ENCODE measurements at places on chromosomes 6 and 20.

DNA sequence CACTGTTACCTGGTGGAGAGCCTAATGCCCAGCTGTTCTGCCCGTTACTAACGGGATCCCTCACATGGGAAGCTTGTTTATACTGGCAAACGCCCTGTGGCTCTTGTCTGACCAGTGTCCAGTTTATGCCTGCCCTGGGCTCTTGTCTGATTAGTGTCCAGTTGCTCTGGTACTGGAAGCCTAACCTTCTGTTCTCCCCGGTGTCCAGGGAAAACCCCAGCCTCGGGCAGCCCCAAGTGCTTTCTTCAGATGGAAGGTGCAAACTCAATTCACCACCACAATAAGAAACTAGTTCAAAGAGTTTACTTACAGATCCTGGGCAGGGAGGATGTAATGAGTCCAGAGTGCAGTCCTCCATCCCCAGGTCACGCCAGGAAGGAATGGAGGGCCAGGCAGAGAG is 148.4 kb downstream of the TBXT start:
- no peak for DNase-seq

- DNase-seq: no peak
These were observed 128.2 kb upstream of the SIM1 start for GRCh38 chr6:100592929-100593328.

- no peak for DNase-seq
These were observed 72.4 kb downstream of the ATG5 start for GRCh38 chr6:106253172-106253571.

DNA sequence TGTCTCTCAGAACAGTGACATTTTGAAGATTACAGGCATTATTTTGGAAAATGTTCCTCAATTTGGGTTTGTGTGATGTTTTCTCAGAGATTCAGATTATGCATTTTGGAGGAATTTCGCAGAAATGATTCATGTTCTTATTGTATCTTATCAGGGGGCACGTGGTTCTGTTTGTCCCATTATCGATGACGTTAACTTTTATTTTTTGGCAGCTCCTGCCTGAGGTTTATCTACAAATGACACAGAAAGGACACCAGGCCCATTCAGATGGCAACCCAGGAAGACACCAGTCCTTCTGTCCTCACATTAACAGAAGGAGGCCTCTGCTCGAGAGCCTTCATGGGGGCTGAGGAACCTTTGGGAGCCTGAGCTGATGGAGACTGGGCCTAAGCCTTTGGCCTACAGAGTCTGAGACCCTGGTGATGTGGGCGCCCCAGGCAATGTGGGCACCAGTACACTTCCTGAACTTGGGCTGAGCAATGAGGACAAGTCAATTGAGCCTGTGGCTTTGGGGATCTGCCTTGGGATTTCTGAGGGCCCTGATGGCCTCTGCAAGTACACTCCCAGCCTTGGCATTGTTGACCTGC is 41.2 kb upstream of the EZR start:
- DNase-seq: no peak

GRCh38 chr6:143471822-143472221 is 21.2 kb downstream of the PEX3 start:
- DNase-seq: no peak

GRCh38 chr6:24672620-24673182 is 5.8 kb downstream of the ACOT13 start:
- DNase-seq: no peak

GRCh38 chr6:43490523-43490939 is 13.2 kb downstream of the TJAP1 start:
- DNase-seq: no peak

- peak; percentile 21 for DNase-seq
These were observed 19.4 kb downstream of the ERGIC3 start for GRCh38 chr20:35561268-35561667.

DNA sequence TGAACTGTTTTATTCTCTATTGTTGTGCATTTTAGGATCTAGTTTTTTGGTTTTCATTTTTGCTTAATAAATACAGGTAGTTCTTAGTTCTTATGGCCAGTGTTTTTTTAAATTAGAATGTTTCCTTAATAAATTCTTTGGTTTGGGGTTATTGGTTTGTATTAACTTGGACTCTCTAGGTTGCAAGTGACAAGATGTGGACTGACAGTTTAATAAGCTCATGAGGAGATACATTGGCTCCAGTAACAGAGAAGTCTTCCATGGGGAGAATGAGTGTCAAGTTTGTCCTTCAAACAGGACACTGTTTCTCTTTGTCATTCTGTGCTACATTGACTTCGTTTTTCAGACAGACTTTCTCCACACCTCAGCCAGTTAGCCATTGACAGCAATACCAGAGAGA is 39.7 kb downstream of the SNX9 start:
- DNase-seq: no peak

- no peak for DNase-seq
These were observed 17.1 kb downstream of the DDX27 start for GRCh38 chr20:49236301-49236700.

DNA sequence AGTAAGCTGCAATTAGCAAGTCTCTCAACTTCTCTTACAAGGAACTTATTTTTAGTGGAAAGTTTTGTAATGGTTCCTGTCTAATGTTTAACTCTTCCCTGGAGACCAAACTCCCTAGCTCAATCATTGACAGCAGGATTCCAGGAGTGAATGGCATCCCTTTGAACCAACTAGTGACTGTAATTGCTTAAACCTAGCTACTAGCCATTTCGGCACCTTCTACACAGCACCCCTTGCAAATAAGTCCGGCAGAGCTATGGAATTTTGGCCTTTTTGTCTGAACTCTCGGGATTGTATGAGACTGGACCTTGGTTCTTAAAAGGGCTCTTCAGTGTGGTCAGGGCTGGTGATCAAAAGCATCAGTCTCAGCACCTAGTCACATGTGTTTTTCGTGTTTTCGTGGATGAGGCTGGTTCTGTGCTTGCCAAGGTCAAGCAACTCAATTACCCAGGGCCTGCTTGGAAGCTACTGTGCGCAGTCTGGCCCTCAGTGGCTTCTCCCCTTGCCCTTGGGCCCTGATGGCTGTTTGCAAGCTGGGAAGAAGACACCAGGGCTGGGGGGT is 135.3 kb upstream of the NEDD9 start:
- no peak for DNase-seq

DNA sequence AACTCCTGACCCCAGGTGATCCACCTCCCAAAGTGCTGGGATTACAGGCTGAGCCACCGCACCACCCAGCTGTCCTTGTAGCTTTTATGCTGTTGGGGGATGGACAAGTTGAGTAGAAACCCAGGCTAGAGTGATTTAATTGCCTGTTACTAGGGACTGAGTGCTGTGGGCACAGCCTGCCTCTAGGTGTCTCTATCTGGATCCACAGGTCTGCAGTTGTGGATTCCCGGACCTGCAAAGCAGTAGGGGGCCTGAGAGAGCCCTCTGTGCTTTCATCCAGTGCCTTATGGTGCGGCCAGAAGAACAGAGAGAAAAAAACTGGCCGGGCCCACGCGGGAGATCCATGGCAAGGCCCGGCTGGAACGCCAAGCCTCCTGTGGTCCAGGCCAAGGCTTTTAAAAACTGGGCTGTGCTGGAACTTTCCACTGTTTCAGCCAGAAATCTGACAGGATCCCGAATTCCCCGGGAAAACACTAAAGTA is 5.2 kb downstream of the SIRPA start:
- DNase-seq: no peak

DNA sequence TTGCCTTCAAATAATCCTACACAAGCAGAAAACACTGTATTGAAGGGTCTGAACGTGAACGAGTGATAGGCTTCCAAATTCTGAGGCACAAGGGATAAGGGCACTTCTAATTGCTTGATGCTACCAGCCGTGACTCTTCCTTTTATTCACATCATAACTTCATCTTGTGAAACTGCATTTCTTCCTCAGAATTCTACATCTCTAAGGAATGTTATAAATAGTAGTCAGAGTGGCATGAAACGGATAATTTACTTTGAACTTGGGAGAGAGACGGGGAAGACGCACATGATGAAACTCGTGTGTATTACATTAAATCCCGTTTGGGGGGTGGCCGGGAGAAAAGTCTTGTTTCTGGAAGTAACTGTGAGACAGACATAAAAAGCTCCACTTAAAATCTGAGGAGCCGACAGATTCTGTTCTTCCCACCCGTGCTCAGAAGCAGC is 754 bp downstream of the HDDC2 start:
- DNase-seq: peak; percentile 10

- DNase-seq: no peak
These were observed 12.1 kb upstream of the DDX27 start for GRCh38 chr20:49207076-49207475.

DNA sequence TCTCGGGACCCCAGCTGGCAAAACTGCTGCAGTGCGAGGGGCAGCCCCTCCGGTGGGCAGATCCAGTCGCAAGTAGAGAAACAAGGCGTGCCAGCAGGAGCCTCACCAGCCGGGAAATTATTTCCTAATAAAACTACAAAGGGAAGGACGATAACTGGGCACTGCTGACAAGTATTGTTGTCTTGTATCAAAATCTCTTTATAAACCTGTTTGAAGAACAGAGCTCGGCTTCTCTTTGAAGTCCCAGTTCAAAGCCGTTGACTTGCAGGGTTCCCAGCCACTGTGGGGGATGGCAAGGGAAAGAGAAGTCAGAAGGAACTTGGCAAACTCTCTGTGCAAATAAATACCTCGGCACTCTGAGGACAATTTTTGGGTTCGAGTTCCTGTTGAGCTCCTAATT is 504.5 kb downstream of the CD83 start:
- no peak for DNase-seq

GRCh38 chr20:59682603-59683002 is 78.3 kb downstream of the PHACTR3 start:
- no peak for DNase-seq

- DNase-seq: no peak
These were observed 195.6 kb upstream of the UST start for GRCh38 chr6:148551226-148551625.

DNA sequence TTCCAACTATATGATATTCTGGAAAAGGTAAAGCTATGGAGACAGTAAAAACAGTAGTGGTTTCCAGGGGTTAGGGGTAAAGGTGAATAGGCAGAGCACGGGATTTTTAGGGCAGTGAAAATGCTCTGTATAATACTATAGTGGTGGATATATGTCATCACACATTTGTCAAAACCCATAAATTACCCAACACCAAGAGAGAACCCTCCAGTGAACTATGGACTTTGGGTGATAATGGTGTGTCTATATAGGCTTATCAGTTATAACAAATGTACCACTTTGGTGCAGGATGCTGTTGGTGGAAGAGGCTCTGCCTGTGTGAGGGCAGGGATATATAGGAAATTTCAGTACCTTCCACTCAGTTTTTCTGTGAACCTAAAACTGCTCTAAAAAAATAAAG is 149.9 kb downstream of the GPX5 start:
- no peak for DNase-seq

- DNase-seq: no peak
These were observed 38.9 kb downstream of the CD109 start for GRCh38 chr6:73734832-73735453.

DNA sequence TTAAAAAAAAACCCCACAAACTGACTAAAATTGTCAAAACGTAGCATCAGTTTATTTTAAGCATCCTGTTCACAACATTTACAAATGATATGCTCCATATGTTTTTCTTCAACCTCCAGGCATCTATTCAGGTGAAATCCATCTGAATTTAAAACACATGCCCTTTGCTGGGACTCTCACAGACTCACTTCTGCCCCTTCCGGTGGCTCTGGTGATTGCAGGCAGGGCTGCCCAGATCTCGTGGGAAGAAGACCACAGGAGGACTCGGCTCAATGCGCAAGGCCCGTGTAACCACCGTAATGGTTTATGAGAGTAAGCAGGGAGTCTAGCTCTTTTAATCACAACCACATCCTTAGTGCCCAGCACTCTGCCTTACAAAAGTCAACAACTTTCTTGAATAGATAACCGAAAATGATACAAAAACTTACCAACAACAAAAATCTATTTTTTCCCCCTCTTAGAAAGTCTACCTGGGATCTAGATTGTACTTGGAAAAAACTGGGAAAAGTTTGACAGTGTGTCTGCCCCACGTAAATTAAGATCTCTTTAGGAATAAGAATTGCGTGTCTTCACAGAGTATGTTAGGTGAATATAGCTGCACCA is 139.1 kb downstream of the KIF16B start:
- DNase-seq: peak; percentile 38

GRCh38 chr6:137200288-137200687 is 18.9 kb downstream of the IFNGR1 start:
- DNase-seq: no peak

DNA sequence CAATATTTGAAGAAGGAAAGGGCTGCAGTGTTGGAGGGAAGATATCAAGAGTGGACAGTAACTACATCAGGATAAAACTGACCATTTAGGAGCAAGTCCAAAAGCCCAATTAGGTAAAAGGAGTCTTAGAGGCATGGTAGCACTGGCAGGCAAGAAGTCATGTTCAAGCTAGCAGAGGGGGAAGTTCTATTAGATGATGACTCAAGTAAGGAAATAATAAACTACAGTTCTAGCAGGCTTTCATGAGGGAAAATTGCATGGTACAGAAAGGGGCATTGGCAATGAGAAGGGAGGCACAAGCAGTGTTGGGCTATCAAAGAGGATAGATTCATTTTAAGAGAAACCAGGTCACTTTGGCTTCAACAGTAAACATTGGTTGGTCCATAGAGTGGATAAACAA is 156.1 kb upstream of the PTPRK start:
- no peak for DNase-seq

DNA sequence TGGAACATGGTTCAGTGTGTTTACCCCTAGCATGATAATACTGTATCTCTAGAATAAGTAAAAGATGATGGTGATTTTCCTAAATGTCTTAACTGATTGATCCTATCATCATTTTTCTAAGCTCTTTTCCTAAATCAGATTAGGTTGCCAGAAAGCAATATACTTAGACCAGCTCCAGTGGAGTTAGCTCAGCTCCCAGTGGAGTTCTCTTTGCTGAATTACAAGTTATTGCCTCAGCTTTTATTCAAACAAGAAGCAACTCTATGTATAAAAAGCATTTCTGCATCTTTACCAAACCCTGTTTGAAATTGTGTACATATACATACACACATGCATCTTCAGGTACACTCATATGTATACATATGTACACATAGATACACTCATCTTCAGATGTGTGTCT is 44.9 kb downstream of the SNX9 start:
- DNase-seq: no peak

- no peak for DNase-seq
These were observed 342.0 kb upstream of the CHD6 start for GRCh38 chr20:41960166-41960565.

GRCh38 chr6:43088654-43089056 is 12.5 kb downstream of the PTK7 start:
- no peak for DNase-seq

- DNase-seq: no peak
These were observed 465.3 kb upstream of the SYNCRIP start for GRCh38 chr6:86107985-86108384.

- no peak for DNase-seq
These were observed 10.1 kb downstream of the ZNF318 start for GRCh38 chr6:43359381-43359780.

GRCh38 chr20:63117151-63117550 is 98.8 kb downstream of the YTHDF1 start:
- no peak for DNase-seq

- no peak for DNase-seq
These were observed 2.3 kb upstream of the DSN1 start for GRCh38 chr20:36775826-36776225.

- no peak for DNase-seq
These were observed 14.9 kb upstream of the ZFAND3 start for GRCh38 chr6:37804586-37804985.

GRCh38 chr6:97066056-97066455 is 141.5 kb downstream of the KLHL32 start:
- DNase-seq: no peak

Measured in activated CD4-positive, alpha-beta T cell treated with anti-CD3 and anti-CD28 coated beads, Interleukin-2, amount 10 ng/mL, durations not matched to agents 7 days and 5 days (primary cell).